Right atrium auricular region (tissue), 2 donors: ENCODE measurements at places on chromosomes 16 and 17.

- H3K4me3 ChIP-seq = no peak overlapping the region
- H3K4me1 ChIP-seq = no peaks in the 10 kb centered on the region
- peak overlapping the region; percentile 87 for H3K27ac ChIP-seq
- DNase-seq = no peak
Observed at GRCh38 chr16:66928702-66929388, 3.5 kb upstream of the RRAD start.

GRCh38 chr16:50389900-50390299, 21.1 kb upstream of the BRD7 start:
- H3K36me3 ChIP-seq = no peaks in the 10 kb centered on the region
- no peak overlapping the region for H3K4me3 ChIP-seq
- no peaks in the 10 kb centered on the region for H3K27me3 ChIP-seq

DNA sequence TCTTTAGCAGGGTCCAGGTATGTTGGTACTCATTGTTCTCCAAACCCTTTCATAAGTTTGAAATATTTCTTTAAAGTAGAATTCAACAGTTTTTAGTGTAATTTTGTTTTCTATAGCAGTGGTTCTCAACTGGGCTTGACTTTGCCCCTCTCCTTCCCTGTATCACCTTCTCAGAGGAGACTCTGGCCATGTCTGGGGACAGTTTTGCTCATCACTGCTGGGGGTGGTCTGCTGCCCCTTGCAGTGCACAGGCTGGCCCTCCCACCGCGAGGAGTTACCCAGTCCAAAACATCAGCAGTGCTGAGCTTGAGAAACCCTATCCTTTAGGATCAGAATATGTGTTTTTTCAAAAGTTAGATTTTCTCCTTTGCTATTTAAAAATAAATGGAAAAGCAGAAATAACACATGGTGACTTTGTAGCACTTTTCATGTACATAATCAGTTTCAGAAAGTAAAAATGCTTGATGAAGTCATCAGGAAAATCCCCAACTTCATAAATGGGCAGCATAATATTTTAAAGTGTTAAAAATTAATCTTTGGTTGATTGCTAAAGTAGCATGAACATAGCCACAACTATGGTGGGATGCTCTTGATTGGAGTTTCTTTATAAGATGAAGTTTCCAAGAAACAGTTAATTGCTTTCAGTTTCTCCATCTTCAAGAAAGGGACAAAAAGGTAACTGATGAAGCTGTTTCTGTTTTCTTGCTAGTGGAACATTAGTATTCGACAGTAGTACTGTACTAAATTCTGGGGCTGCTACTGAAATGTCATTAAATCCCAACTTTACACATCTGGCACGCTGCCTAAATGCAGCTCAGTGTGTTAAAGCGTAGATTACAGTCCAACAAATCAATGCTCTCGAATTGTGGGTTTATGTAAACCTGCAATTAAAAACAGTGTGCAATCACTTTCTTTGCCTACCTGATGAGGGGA, 70.3 kb downstream of the NETO2 start:
- no peaks in the 10 kb centered on the region for H3K36me3 ChIP-seq
- no peak overlapping the region for H3K4me3 ChIP-seq
- no peaks in the 10 kb centered on the region for H3K27me3 ChIP-seq

DNA sequence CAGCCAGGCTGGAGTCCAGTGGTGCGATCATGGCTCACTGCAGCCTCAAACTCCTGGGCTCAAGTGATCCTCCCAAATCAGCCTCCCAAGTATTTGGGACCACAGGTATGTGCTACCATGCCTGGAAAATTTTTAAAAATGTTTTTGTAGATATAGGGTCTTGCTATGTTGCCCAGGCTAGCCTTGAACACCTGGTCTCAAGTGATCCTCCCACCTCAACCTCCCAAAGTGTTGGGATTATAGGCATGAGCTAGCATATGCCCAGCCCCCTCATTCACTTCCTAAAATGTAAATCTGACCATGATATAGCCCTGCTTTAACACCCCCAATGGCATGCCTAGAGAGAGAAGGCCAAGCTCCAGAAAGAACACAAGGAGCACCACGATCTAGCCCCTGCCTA, 98.6 kb downstream of the NDE1 start:
- H3K4me3 ChIP-seq = no peak overlapping the region
- no peak overlapping the region for H3K27ac ChIP-seq
- H3K4me1 ChIP-seq = no peaks in the 10 kb centered on the region
- peaks cover 7% of the 10 kb centered on the region for H3K36me3 ChIP-seq
- DNase-seq = no peak

GRCh38 chr16:87702325-87702811, 63.4 kb downstream of the KLHDC4 start:
- H3K4me1 ChIP-seq = no peaks in the 10 kb centered on the region
- H3K4me3 ChIP-seq = no peak overlapping the region
- H3K27me3 ChIP-seq = no peaks in the 10 kb centered on the region
- no peak overlapping the region for H3K27ac ChIP-seq

DNA sequence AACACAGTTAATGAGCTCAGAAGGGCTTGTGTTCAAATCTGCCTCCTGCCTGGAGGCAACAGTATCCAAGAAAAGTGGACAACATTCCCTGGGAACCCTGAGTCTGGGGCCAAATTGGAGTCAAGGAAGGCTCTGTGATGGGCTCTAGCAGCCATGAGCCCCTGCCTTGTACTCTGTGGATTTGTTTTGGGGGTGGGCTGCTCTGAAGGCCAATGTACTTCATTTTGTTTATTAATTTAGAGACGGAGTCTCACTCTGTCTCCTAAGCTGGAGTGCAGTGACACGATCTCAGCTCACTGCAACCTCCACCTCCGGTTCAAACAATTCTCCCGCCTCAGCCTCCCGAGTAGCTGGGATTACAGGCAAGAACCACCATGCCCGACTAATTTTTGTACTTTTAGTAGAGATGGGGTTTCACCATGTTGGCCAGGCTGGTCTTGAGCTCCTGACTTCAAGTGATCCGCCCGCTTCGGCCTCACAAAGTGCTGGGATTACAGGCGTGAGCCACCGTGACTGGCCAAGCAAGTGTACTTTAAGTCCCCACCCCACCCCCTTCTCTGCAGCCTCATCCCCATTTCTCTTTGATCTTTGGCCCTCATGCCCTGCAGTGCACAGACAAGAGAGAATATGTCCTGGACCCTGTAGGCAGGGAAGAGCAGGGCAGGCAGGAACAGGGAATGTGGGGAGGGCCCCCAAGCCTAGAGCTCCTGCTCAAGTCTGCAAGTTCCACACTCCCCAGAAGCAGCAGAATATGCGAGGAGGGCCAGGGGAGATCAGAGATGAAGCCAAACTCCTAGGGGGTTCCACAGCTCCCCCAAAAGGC, 2.7 kb upstream of the GIP start:
- H3K4me1 ChIP-seq = no peaks in the 10 kb centered on the region
- no peak overlapping the region for H3K27ac ChIP-seq
- no peaks in the 10 kb centered on the region for H3K36me3 ChIP-seq

DNA sequence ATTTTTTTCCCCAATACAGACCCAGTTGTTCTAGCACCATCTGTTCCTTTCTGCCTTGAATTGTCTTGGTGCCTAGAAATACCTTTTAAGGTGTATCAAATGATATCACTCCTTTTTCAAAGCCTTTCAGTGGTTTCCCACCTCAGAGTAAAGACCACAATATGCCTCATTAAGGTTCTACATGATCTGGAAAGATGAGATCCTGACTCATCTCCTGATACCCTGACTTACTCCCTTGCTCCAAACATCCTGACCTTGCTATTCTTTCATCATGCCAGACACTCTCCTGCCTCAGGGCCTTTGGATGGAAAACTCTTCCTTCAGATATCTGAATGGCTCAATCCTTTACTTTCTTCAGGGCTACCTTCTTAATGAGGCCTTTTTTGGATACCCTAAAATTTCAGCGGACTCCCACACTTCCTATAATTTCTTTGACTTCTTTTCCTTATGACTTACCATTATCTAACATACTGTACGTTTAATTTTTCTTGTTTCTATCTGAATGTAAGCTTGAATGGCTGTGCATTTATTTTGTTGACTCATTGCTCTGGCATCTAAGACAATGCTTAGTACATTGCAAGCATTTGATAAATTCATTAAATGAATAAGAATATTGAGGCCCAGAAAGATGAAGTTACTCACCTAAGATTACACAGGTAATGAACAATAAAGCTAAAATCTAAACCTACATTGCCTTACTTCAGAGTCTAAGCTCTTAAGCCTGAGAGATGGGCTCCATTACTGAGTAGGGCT, 19.2 kb downstream of the FLOT2 start:
- no peaks in the 10 kb centered on the region for H3K4me1 ChIP-seq
- H3K36me3 ChIP-seq = peaks cover 47% of the 10 kb centered on the region
- no peak overlapping the region for H3K27ac ChIP-seq
- no peaks in the 10 kb centered on the region for H3K27me3 ChIP-seq

DNA sequence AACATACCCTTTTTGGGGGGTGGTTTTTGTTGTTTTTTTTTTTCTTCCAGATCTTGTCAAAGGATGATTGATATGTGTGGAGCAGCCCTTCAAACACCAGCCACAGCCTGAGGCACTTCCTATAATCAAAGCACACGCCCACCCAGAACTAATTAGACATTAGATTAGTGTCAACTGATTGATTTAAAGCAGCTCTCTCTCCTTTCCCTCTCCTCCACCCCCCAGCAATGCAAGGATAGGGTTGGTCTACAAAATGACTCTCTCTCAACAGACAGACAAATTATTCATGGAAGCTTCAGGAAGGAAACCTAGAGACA, 250.3 kb upstream of the SOX9 start:
- H3K4me1 ChIP-seq = no peaks in the 10 kb centered on the region
- H3K4me3 ChIP-seq = no peak overlapping the region
- DNase-seq = no peak
- H3K27ac ChIP-seq = no peak overlapping the region
- H3K27me3 ChIP-seq = no peaks in the 10 kb centered on the region
- H3K36me3 ChIP-seq = no peaks in the 10 kb centered on the region

DNA sequence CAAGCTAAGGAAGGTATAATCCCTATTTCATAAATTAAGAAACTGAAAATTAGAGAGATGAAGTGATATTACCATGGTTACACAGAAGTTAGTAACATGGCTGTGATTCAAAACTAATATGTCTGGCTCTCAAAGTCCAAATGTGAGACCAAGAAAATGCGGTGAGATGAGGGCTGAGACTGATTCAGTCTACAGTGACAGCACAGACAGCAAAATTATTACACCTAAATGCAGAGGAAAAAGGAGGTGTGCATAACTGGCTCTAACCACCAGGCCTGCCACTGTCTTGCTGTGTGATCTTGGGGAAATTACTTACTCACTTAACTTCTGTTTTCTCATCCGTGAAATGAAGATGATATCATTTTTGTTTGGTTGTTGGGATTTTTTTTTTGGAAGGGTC, 270.0 kb upstream of the SOX9 start:
- H3K36me3 ChIP-seq = no peaks in the 10 kb centered on the region
- H3K4me1 ChIP-seq = no peaks in the 10 kb centered on the region
- H3K4me3 ChIP-seq = no peak overlapping the region
- H3K27me3 ChIP-seq = no peaks in the 10 kb centered on the region

GRCh38 chr16:76885776-76886537, 305.0 kb upstream of the MON1B start:
- no peak for DNase-seq
- H3K4me3 ChIP-seq = no peak overlapping the region
- no peaks in the 10 kb centered on the region for H3K36me3 ChIP-seq
- no peak overlapping the region for H3K27ac ChIP-seq
- H3K27me3 ChIP-seq = no peaks in the 10 kb centered on the region
- no peaks in the 10 kb centered on the region for H3K4me1 ChIP-seq

- no peak overlapping the region for H3K4me3 ChIP-seq
- no peaks in the 10 kb centered on the region for H3K36me3 ChIP-seq
- no peaks in the 10 kb centered on the region for H3K27me3 ChIP-seq
- H3K4me1 ChIP-seq = no peaks in the 10 kb centered on the region
- no peak overlapping the region for H3K27ac ChIP-seq
- DNase-seq = no peak
Observed at GRCh38 chr17:17603895-17604225, 12.4 kb upstream of the PEMT start.

- no peaks in the 10 kb centered on the region for H3K4me1 ChIP-seq
- no peak overlapping the region for H3K4me3 ChIP-seq
- H3K36me3 ChIP-seq = peaks cover 44% of the 10 kb centered on the region
- no peak overlapping the region for H3K27ac ChIP-seq
- H3K27me3 ChIP-seq = no peaks in the 10 kb centered on the region
- DNase-seq = no peak
Observed at GRCh38 chr17:81706232-81706611, 3.1 kb downstream of the MRPL12 start.

GRCh38 chr17:39045948-39046679, 78.9 kb upstream of the FBXO47 start:
- H3K36me3 ChIP-seq = no peaks in the 10 kb centered on the region
- H3K27ac ChIP-seq = no peak overlapping the region
- DNase-seq = no peak
- H3K4me3 ChIP-seq = no peak overlapping the region
- H3K27me3 ChIP-seq = no peaks in the 10 kb centered on the region

- no peaks in the 10 kb centered on the region for H3K4me1 ChIP-seq
- H3K27ac ChIP-seq = no peak overlapping the region
- no peaks in the 10 kb centered on the region for H3K27me3 ChIP-seq
- H3K4me3 ChIP-seq = no peak overlapping the region
- DNase-seq = no peak
Observed at GRCh38 chr17:54235571-54235970, 412.8 kb downstream of the KIF2B start.

DNA sequence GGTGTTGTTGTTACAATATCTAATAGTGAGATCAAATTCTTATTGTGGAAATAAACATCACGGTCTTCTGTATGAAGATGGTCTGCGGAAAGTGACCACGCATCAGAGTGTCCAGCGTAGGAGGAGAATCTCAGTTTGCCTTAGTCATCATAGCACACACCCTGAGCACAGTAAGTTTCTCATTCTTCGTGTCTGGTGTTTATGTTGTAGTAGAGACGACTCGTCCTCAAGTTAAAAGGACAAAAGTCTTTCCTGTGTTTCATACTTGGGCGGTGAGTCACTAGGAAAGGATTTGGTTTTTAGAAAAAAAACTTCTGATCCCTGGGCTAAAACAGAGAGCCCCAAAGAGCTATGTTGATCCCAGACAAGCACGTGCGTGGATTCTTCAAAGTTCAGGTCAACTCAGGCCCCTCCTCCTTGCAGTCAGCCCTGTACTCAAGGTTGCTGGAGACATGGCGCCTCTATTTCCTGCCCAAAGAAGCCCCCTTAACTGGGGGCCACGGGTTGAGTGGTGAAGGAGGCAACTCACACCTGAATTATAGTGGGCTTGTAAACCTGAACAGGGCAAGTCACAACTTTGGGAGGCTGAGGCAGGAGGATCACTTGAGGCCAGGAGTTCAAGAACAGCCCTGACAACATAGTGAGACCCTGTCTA, 170.4 kb downstream of the ZFHX3 start:
- peaks cover 29% of the 10 kb centered on the region for H3K4me1 ChIP-seq
- no peaks in the 10 kb centered on the region for H3K27me3 ChIP-seq
- no peaks in the 10 kb centered on the region for H3K36me3 ChIP-seq
- H3K27ac ChIP-seq = peak overlapping the region; percentile 56
- DNase-seq = no peak

GRCh38 chr17:66443606-66444005, 141.2 kb downstream of the PRKCA start:
- no peaks in the 10 kb centered on the region for H3K27me3 ChIP-seq
- DNase-seq = no peak
- H3K4me3 ChIP-seq = no peak overlapping the region
- no peaks in the 10 kb centered on the region for H3K4me1 ChIP-seq
- H3K36me3 ChIP-seq = no peaks in the 10 kb centered on the region
- H3K27ac ChIP-seq = no peak overlapping the region

GRCh38 chr17:79529661-79530081, 81.2 kb downstream of the RBFOX3 start:
- no peaks in the 10 kb centered on the region for H3K4me1 ChIP-seq
- H3K4me3 ChIP-seq = no peak overlapping the region
- H3K27me3 ChIP-seq = no peaks in the 10 kb centered on the region
- DNase-seq = no peak
- no peaks in the 10 kb centered on the region for H3K36me3 ChIP-seq
